ENCODE measurements at places on chromosomes 12 and 14.

- DNase-seq = peak; percentile 21
Observed at GRCh38 chr12:9864913-9865675, 4.1 kb downstream of the CLEC2B start.

DNA sequence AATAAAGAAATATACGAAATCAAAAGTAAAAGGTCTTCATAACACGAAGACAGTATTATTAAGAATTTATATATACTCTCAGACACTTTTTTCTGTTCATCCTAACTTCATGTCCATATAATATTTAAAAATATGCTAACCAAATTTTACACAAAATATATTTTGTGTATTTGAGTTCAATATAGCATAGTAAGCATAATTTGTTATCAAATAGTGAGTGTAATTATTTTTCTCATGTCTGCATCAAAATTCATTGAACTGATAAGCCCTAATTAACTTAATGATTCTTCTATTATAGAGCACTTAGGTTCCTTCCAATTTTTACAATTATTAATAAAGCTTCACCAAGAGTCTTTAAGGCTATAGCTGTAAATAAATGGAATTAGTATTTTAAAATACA, 99.7 kb upstream of the SYT1 start:
- no peak for DNase-seq

DNA sequence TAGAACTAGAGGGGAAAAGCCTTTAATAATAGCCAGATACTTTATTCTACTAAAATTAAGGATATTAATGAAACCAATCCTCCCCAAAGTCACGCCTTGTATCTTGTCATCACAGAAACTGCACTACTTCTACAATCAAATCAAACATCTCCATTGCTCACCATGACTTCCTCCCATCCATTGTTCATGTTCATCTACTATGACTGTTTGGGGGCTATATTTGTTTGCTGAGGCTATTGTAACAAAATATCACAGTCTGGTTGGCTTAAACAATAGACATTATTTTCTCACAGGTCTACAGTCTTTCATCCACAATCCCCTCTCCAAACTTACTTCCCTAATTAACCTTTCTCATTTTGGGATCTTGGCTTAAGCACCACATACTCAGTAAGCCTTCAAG, 193.6 kb upstream of the FSCB start:
- DNase-seq = no peak

DNA sequence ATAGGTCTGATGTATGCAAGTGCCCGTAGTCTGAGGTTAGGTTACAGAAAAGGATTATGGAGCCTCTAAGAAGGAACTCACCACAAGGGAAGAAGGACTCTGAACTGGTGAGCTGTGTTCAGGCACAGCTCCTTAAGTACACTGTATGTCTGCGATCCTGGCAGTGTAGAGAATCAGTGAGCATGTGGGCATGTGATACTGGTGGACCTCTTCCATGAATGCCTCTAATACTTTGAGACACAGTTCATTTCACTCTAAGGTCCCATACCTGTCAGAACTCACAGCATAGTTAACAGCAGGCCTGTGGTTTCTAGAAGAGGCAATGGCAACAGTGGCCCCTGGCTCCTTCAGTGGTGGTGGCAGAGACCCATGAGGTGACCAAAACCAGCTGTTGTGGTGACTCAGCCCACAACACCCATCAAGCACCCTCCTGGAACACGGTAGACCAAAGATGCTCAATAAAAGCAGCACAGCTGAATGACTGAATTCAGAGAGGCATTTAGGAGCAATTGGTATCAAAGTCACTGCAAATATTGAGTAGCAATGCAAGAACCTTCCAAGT, 6.9 kb upstream of the OR6J1 start:
- DNase-seq = peak; percentile 17

DNA sequence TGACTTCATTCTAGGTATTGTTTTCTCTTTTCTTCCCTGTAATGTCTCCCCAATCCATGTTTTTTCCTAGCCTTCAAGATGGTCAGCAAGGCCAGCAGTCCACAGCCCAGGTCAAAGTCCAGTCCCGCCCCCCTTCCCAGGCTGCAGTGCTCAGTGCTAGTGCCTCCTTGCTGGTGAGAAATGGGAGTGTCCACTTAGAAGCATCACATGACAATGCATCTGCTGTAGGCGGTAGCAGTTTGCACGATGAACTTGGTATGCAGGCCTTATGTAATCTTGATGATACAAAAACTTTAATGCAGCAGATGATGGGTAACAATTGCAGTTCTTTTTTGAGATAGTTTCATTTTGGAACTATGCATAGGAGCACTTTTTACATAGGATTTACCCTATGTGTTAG, 88.4 kb downstream of the PCNX1 start:
- no peak for DNase-seq

GRCh38 chr12:42213023-42213422, 25.0 kb downstream of the YAF2 start:
- no peak for DNase-seq

DNA sequence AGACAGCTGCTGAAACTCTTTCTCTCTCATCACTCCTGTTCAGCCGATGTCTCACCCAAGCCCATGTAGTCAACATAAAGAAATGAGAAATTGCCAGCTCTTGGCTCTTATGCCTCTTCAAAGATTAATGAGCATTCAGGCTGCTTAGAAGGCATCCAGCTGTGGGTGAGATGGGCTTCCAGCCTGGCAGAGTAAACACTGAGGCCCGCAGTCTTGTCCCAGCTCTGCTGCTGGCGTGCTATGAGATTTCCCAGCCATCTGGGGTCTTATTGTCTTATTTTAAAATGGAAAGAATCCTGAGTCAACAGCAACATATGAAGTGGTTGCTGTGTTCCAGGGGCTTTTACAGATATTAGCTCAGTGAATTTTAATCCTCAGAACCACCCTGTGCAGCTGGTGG, 12.6 kb downstream of the RXYLT1 start:
- no peak for DNase-seq

DNA sequence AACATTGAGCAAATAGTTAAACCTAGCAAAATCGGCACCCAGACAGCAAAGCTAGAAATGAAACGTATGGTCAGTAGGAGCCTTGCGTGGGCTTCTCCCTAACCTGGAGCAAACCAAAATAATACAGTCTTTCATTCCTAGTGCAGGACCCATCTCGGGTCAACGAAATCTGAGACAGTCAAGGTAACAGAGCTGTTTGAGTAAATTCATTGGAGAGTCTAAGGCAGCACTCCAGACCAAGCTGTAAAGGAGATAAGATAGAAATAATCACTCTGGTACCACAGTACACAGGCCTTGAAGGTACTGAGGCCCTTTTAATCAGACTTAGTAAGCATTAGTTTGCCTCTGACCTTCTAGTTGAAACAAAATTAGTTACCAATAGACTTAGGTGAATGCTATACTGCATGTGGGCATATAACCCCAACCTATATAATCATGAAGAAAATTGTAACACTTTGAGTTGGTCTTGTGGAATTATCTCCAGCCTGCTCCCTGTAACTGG, 54.4 kb upstream of the BICD1 start:
- no peak for DNase-seq

Data from activated CD4-positive, alpha-beta T cell treated with anti-CD3 and anti-CD28 coated beads, Interleukin-2, Interleukin-4, amounts not matched to agents 100 ng/mL and 50 ng/mL, durations not matched to agents 16 hours and 8 hours (primary cell).